Vagina (tissue), 2 donors: ENCODE measurements at places on chromosomes 1 and 21. TPM values are rescaled to one million over a fixed set of nuclear protein-coding genes. Genes with fewer than 3 reads are reported as not detected.

GRCh38 chr1:248406721-248407692 is 4.2 kb downstream of the OR2T1 start:
- H3K27ac ChIP-seq: no peak overlapping the region
- H3K4me1 ChIP-seq: no peaks in the 10 kb centered on the region

- H3K36me3 ChIP-seq: no peaks in the 10 kb centered on the region
- no peak overlapping the region for H3K4me3 ChIP-seq
- no peaks in the 10 kb centered on the region for H3K4me1 ChIP-seq
- H3K27me3 ChIP-seq: no peaks in the 10 kb centered on the region
Observed at GRCh38 chr1:186927884-186928283, 99.1 kb downstream of the PLA2G4A start.

GRCh38 chr1:206062464-206062863 is 9.5 kb downstream of the RHEX start:
- no peaks in the 10 kb centered on the region for H3K36me3 ChIP-seq
- DNase-seq: no peak
- no peaks in the 10 kb centered on the region for H3K4me1 ChIP-seq
- no peaks in the 10 kb centered on the region for H3K27me3 ChIP-seq

DNA sequence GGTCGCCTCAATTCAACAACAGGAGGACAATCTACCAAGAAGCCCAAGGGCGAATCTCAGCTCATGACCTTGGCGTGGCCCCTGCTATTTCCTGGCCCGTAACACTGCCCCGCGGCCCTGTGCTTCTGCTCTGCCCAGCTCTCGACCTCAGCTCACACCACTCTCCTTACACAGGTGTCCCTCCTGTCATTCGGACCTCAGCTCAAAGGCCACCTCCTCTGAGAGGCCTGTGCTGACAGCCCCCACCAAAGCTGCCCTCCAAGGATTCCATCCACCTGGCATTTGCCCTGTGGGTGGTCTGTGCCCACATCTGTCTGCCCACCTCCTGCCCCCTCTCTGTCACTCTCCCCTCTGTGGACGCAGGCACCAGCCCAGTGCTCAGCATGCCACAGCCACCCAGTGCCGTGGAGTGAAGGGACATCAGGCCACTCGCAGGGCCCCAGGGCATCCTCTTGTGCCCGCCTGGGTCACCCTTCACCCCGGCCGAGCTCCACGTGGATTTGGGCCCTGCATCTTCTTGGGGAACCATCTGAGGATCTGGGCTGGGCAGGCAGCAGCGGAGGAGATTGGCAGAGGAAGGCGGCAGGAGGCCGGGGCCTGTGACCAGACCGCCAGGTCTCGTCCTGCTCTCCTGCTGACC is 70.3 kb downstream of the DHRS3 start:
- H3K27me3 ChIP-seq: no peaks in the 10 kb centered on the region
- H3K4me3 ChIP-seq: no peak overlapping the region
- no peaks in the 10 kb centered on the region for H3K36me3 ChIP-seq
- no peak for DNase-seq
- peaks cover 44% of the 10 kb centered on the region for H3K4me1 ChIP-seq

Gene KRTAP7-1
- total RNA-seq: not detected

DNA sequence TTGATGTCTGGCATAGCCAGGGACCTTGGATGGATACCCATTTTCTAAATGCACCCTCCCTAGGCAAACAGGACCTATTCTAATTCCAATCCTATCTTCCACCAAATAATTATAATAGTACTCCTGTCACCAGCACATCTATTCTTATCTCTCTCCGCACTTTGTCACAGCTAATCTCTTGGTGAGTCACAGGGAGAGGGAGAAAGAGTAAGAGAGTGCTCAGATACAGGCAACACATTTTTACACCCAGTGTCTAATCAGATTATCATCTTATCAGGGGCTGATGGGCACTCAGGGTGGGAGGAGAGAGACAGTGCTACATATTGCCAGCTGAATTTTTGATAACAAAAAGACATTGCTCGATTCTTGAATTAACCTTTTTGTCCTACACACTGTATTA is 275.0 kb upstream of the BEND5 start:
- no peak overlapping the region for H3K4me3 ChIP-seq
- no peaks in the 10 kb centered on the region for H3K4me1 ChIP-seq
- no peaks in the 10 kb centered on the region for H3K36me3 ChIP-seq
- no peak for DNase-seq
- H3K27ac ChIP-seq: no peak overlapping the region

Gene RGS18
- total RNA-seq: 0.98 TPM

Gene DNALI1
- total RNA-seq: 4.7 TPM

- H3K27ac ChIP-seq: no peak overlapping the region
- no peak for DNase-seq
- H3K36me3 ChIP-seq: no peaks in the 10 kb centered on the region
- H3K27me3 ChIP-seq: no peaks in the 10 kb centered on the region
- H3K4me1 ChIP-seq: peaks cover 6% of the 10 kb centered on the region
Observed at GRCh38 chr1:166905136-166905535, 29.1 kb upstream of the TADA1 start.

GRCh38 chr21:32463889-32464300 is 51.4 kb downstream of the EVA1C start:
- H3K27me3 ChIP-seq: no peaks in the 10 kb centered on the region
- H3K4me1 ChIP-seq: peaks cover 31% of the 10 kb centered on the region
- H3K4me3 ChIP-seq: no peak overlapping the region
- DNase-seq: no peak
- peak overlapping the region; percentile 87 for H3K27ac ChIP-seq

DNA sequence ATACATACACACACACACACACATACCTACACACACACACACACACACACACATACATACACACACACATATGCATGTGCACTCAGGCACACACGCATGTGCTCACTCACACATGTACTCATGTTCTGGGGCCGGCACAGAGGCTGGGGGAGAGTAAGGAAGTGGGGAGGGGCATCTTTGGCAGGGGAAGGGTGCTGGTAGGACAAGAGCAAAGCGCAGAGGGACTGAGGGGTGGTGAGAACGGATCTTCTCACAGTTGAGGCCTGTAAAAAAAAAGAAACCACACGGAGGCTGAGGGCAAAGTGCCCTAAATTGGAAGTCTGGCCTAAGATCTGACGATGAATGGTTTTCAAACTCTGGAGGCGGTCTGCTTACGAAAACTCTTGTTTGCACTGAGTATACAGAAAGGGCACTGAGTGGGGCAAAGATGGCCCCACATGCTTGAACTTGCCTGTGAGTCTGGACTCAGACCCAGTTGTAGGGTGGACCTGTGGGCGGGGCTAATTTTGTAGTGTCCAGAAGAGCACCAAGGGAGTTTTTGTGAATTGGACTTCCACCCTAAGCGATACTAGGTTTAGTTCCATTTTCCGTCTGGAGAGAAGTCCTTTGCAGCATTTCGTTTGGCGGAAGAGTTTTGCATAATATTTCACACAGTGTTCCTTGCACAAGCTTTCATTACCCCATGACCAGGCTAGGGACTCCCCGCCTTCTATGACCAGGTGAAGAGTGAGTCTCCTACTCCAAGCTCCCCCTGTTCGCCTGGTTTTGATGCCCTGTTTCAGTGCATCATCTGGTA is 79.3 kb upstream of the LYST start:
- no peak overlapping the region for H3K4me3 ChIP-seq
- no peaks in the 10 kb centered on the region for H3K36me3 ChIP-seq
- no peaks in the 10 kb centered on the region for H3K27me3 ChIP-seq
- peak; percentile 74 for DNase-seq

- no peaks in the 10 kb centered on the region for H3K27me3 ChIP-seq
- H3K4me3 ChIP-seq: no peak overlapping the region
- H3K36me3 ChIP-seq: no peaks in the 10 kb centered on the region
- peaks cover 14% of the 10 kb centered on the region for H3K4me1 ChIP-seq
Observed at GRCh38 chr1:234836776-234837357, 226.9 kb upstream of the IRF2BP2 start.

DNA sequence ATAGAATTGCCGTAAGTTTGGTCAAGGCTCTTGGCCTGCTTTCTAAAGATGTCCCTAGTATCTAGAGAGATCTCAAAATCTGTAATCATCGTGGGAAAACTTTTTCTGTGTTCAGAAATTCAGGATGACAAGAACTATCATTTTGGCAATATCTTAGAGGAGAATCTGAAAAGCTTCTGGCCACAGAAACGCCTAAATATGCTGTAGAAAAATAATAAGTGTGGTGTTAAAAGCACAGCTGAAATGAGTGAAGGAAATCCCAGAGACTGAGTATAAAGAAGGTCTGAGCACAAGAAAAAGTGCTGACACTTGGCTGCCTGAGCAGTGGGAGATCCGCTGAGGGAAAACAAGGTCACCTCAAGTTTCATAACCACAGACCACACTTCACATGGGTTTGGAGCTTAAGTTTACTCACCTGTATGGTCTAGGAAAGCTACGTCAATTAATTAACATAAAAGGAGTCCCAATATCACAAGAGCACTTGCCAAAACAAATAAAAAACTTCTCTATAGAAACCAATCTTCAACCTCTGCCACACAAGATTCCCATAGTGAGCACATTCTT is 235.2 kb upstream of the IRF2BP2 start:
- no peaks in the 10 kb centered on the region for H3K36me3 ChIP-seq
- H3K27ac ChIP-seq: no peak overlapping the region
- peaks cover 7% of the 10 kb centered on the region for H3K4me1 ChIP-seq
- no peaks in the 10 kb centered on the region for H3K27me3 ChIP-seq
- no peak overlapping the region for H3K4me3 ChIP-seq

DNA sequence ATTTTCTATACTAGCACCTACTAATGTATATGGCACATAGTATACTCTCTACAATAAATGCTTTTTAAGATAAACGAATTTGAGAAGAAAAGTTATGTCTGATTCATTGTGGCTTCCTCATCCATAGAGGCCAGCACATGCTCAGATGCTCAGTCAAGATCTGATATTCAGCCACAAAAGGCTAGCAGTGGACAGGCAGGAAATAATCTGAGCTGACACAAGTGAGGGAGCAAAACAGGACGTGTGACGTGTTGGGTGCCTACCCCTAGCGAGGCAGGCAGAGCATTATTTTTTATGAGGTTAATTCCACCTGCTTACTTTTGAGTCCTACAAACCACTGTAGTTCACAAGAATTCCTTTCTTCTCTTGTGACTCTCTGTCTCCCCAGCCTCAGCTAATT is 550.9 kb downstream of the SMYD3 start:
- no peaks in the 10 kb centered on the region for H3K27me3 ChIP-seq
- no peak overlapping the region for H3K4me3 ChIP-seq
- H3K4me1 ChIP-seq: peaks cover 19% of the 10 kb centered on the region
- no peak for DNase-seq

DNA sequence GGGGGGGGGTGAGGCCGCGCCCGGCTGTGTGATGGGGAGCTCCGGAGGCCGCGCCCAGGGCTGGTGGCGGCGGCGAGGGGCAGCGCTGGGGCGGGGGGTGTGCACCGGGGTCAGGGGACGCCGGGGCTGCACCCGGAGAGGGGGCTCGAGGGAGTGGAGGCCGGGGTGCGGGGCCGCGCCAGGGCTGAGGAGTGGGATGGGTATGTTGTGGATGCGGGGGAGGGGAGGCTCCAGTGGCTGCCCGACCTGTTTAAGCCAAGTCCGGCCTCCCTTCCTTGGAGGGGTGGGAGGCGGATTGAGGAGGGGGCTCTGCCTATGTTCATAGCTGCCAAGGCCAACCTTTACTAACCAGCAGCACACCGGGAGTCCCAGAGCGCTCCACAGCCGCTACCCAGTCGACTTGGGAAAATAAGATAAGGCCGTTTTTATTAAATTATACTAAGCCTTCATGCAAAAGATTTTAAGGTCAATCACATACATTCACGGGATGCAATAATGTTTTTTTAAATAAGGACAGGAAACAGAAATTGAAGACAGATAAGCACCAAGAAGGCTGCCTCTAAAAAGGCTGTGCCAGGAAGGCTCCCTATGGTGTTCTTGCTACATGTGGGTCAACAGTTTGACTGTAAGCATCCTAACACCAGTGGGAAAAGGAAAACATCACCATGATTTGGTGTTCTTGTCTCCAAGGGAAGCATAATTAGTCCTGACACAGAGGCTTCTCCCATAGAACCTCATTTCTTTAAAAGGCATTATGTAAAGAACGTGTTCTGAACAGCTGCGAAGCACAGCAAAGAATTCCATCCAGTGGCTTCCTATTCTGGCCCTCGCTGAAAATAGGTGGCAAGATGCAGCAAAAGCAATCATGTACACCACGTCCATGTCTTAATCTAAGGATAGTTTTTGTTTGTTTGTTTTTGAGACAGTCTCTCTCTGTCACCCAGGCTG is 626 bp upstream of the HLCS start:
- H3K27me3 ChIP-seq: no peaks in the 10 kb centered on the region
- DNase-seq: no peak
- no peaks in the 10 kb centered on the region for H3K36me3 ChIP-seq
- peak overlapping the region; percentile 85 for H3K27ac ChIP-seq
- peak overlapping the region; percentile 61 for H3K4me3 ChIP-seq

Gene NOS1AP
- total RNA-seq: 2.0 TPM

- no peak for DNase-seq
- no peak overlapping the region for H3K4me3 ChIP-seq
- H3K4me1 ChIP-seq: no peaks in the 10 kb centered on the region
- no peaks in the 10 kb centered on the region for H3K36me3 ChIP-seq
Observed at GRCh38 chr1:1926886-1927660, 8.0 kb upstream of the TMEM52 start.

Gene ZNF670
- 2.7 TPM for total RNA-seq

DNA sequence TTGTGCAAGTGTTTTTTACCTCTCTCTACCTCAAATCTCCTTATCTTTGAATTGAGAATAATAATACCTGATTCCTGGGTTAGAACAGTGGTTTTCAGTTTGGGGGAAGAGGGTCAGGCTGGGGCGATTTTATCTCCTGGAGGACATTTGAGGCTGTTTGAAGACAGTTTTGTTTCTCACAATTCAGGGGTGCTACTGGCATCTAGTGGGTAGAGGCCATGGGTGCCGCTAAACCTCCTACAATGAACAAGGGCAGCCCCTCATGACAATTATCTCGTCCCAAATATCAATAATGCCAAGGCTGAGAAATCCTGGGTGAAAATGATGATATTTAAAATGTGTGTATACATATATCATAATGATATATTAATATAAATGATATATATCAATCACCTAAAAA is 139.1 kb upstream of the USH2A start:
- no peak overlapping the region for H3K4me3 ChIP-seq
- no peak for DNase-seq
- no peaks in the 10 kb centered on the region for H3K27me3 ChIP-seq
- no peak overlapping the region for H3K27ac ChIP-seq
- no peaks in the 10 kb centered on the region for H3K4me1 ChIP-seq
- no peaks in the 10 kb centered on the region for H3K36me3 ChIP-seq

GRCh38 chr1:180136968-180137356 is 17.7 kb upstream of the QSOX1 start:
- H3K27me3 ChIP-seq: no peaks in the 10 kb centered on the region
- no peak overlapping the region for H3K27ac ChIP-seq
- no peaks in the 10 kb centered on the region for H3K36me3 ChIP-seq
- no peak overlapping the region for H3K4me3 ChIP-seq
- DNase-seq: no peak

Gene CFHR5
- not detected for total RNA-seq

- H3K27me3 ChIP-seq: no peaks in the 10 kb centered on the region
- no peak for DNase-seq
- no peaks in the 10 kb centered on the region for H3K36me3 ChIP-seq
- H3K4me3 ChIP-seq: no peak overlapping the region
- no peak overlapping the region for H3K27ac ChIP-seq
- H3K4me1 ChIP-seq: no peaks in the 10 kb centered on the region
Observed at GRCh38 chr1:5394111-5394510, 598.1 kb downstream of the NPHP4 start.

- no peaks in the 10 kb centered on the region for H3K27me3 ChIP-seq
- no peak overlapping the region for H3K4me3 ChIP-seq
- H3K36me3 ChIP-seq: no peaks in the 10 kb centered on the region
- no peak for DNase-seq
Observed at GRCh38 chr1:183834568-183834967, 29.6 kb downstream of the RGL1 start.
